ENCODE measurements at places on chromosomes 5 and 9.
A peak's percentile ranks its signal among the peaks of the same experiment; 100 is the strongest.

DNA sequence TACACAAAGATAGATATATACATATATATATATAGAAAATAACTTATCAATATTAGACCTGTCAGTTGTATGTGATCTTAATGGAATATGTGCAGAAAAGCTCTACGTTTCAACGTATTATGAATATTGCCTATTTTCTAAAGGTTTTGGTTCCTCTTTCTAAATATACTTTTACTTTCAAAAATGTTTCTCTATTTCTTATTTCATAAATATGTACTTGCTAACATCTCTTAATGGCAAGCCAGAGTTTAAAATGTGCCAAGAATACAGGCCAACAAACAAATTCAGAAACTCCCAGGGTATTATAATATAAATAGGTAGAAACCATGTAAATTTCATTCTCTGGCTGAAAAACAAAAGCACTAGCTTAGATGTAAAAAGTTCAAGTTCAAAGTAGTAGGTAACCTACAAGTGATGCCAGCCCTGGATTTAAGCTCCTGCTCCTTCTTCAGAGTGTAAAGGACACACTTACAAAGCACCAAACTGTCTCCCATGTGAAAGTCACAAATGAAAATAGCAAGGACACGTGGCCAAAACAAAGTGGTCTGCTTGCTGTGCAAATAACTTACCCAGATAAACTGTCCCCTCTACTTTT lies 685.1 kb upstream of the DMAC1 start:
- DNase-seq = no peak

DNA sequence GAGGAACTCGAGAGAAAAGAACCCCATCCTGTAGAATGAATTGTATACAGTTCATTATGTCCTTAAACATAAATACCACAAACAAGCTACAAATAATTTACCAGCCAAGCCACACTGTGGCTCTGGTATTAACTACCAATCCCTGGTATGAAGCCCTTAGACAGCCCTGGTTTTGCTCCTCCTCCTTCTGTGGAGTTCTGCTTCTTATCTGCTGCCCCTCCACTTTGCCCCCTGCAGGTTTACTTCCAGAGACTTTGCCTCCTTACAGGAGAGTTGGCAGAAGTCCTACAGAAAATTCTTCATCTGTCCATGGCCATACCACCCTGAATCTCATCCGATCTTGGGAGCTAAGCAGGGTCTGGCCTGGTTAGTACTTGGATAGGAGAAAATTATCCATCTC lies 219.8 kb downstream of the ACTL7B start:
- no peak for DNase-seq

DNA sequence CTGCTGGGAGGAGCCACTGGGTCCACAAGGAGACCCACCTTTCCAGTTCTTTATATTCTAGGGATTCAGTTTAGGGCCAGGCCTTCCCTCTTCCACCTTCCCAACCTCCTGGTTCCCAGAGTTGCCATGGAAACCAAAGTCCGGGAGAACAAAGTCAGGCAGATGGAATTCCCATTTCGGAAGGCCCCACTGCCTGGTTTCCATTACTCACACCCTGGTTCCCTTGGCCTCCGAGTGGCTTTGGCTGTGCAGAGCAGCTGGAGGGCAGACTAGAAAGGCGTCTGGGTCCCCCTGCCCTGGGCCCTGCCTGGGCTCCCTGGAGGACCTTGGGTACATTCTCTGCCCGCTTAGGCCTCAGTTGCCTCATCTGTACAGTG lies 136.1 kb downstream of the RGS3 start:
- DNase-seq = peak; percentile 86

DNA sequence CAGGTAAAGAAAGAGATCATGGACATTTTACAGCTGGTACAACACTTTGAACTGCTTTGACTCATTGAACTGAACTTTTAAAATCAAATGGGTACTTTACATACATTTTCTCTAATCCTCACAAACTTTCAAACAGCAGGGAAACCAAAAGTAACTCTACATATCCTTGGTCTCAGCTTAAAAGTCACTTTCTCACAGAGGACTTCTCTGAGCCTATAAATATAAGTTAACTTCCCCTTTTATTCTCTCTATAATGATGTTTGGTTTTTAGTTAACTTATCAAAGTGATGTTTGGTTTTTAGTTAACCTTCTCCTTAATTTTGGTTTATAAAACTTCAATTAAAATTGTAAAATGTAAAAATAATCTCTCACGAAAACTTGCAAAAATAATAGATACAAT lies 209.8 kb downstream of the MCTP1 start:
- no peak for DNase-seq

DNA sequence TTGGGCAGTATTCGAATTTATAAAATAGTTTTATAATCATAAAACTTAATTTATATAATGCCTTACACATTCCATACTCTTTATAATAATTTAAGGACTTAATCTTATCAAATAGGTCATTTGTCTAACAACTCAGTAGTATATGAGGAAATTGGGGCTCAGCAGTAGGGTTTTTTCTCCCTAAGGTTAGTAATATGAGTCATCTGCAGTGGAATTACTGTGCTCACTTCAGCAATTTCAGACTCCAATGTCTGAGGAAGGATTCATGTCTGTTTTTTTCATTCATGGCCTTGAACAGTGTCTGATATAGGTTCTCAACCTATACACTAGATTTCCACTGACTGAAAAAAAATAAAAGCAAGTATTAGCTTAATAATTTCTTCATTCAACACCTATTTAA lies 7.4 kb downstream of the DMRTA1 start:
- no peak for DNase-seq

DNA sequence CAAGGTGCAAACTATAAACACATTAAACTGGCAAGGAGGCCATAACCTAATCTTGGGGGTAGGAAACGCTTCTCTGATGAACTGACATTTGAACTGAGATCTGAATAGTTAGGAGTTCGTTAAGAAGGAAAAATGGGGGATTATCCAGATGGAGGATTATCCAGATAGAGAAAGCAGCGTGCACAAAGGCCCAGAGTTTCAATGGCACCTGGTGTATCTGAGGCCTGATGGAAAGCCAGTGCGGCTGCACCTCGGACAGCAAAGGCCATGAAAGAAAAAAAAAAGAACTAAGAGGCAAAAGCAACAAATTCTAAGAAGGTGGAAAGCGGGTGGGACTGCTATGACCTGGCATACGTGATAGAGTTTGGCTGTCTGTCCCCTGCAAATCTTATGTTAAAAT lies 13.0 kb upstream of the CTNNAL1 start:
- DNase-seq = no peak

DNA sequence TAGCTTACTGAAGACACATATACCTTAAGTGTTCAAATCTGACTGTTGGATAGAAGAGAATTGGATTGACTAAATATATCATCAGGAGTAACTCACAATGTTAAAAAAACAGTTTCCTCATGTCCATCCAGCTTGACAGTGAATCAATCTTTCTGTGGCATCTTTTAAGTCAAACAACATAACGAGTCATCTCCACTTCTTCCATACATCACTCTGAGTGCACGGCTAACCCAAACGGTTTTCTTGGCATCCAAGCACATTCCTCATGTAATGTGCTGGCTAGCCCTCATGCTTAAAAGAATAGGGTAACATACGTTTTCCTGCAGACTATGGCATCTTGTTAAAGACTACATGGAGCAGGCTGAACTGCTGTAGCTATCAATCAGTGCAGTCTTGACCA lies 291.5 kb upstream of the TRPC7 start:
- DNase-seq = peak; percentile 36

GRCh38 chr5:149228618-149229297 lies 42.9 kb upstream of the AFAP1L1 start:
- peak; percentile 97 for DNase-seq

- no peak for DNase-seq
These were observed 21.7 kb downstream of the DNM1 start for GRCh38 chr9:128224877-128225276.

GRCh38 chr5:67561151-67561932 lies 364.7 kb upstream of the CD180 start:
- no peak for DNase-seq

DNA sequence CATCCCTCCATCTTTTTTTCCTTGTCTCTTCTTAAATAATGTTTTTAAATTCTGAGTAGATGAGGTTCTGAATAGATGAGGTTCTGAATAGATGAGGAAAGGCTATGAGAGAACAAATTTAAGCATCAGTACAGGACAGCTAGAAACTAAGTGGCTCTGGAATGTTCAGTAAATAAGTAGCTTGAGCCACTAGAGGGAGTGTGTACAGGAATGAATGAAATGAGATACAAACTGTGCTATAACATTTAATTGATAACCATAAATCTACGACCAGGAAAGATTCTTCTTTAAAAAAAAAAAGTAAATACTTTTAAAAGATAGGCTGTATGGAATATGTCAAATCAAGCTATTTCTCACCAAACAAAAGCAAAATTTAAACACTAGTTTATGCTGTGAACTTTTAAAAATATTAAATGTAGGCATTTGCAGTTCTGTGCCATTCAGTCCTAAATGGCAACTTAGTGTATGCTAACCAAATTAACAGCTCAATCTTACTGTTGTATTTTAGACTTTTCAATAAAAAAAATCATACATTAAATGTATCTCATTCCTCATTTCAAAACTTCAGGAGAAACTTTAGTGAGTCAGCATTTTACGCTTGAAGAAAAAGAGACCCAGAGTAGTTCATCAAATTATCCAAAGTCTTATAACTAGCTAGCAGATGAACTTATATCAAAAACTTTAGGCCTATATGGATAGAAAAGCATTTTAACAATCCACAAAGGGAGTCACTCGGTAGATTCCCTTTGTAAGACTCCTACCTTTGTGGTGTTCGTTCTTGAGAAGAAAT lies 70.4 kb upstream of the SNX2 start:
- DNase-seq = peak; percentile 35

- no peak for DNase-seq
These were observed 191.6 kb downstream of the PLK2 start for GRCh38 chr5:58268268-58268667.

GRCh38 chr9:109019420-109019819 lies 6.1 kb upstream of the CTNNAL1 start:
- no peak for DNase-seq

GRCh38 chr5:180396926-180397325 lies 43.8 kb upstream of the GFPT2 start:
- DNase-seq = no peak

- DNase-seq = peak; percentile 24
These were observed 216.9 kb upstream of the ZNF608 start for GRCh38 chr5:124963236-124963919.

GRCh38 chr5:170221327-170221741 lies 11.5 kb upstream of the C5orf58 start:
- no peak for DNase-seq

DNA sequence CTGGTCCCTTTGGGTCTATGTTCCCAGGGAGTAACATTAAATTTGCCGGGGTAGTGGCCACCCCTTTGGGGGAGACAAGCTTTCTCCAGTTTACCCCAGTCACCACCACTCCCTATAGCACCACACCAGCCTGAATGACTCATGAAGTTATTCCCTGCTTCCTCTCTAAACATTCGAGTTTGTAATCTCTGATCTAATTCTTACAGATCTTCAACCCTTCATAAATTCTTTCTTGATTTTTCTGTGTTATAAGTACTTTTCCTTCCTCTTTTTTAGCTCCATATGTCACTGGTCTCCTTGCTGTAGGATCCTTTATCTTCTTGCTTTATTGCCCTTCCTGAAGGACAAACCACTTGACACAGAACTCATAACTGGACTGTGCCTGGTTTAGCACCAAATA lies 55.6 kb downstream of the GNA14 start:
- no peak for DNase-seq

GRCh38 chr9:8858596-8859161 lies 1059.1 kb upstream of the DMAC1 start:
- DNase-seq = no peak

All from A172 (cell line).